ENCODE measurements at places on chromosomes 1 and 21. TPM values are rescaled to one million over a fixed set of nuclear protein-coding genes. Genes with fewer than 3 reads are reported as not detected.

C4BPB gene
- 0.34 TPM for total RNA-seq

TMEM79 gene
- total RNA-seq, result 1.7 TPM

WDR26 gene
- total RNA-seq, result 140 TPM

RSPO1 gene
- not detected for total RNA-seq

CD244 gene
- 0.14 TPM for total RNA-seq

DNA sequence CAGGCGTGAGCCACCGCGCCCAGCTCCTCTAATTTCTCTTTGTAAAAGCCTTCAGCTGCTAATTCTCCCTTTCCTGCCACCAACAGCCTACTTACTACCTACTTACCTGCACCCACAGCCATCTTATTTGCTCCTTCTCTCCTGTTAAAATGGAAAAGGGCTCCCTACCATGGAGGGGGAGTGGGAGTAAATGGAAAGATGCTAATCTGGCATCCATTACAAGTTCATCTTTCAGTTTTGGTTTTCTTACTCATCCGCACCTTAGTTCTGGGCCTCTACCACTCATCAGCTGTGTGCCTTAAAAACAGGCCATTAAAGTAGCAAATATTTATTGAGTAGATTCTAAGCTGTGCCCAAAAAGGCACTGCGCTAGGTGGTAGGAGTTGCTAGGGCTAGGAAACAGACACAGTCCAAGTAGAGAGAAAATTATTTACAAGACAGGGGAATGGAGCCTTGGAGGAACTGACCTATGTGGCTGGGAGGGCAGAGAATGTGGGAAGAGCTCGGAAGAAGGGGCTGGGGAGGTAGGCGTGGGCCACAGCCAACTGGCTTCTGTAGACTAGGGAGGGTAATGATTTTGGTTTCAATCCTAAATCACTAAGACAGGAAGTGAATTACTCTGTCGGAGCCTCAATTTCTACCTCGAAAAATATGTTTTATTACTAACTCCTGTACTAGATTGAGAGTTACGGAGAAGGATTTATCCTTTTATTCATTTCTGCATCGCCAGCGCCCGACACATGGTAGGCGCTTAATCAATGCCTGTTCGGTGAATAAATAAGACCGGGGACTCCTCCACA is 685 bp upstream of the DDI2 start:
- peak; percentile 47 for DNase-seq

DNA sequence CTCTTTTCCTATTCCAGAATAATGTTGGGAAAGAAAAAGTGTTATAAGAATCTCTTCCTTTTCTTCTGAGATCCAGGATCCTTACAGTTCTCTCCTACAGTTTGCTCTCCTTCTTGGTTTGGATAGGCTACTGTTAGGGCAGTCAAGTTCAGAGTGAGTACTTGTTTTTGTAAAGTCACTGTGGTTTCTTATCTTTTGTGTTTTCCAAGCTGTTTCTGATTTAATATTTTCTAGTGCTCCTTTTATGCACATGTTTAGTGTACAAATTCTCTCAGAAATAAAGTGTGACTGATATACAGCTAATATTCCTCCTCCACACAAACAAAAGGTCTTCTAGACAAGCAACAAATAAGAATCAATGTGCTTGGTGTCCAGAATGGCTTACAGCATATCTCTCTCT is 107.7 kb downstream of the BACH1 start:
- DNase-seq, result no peak

DNA sequence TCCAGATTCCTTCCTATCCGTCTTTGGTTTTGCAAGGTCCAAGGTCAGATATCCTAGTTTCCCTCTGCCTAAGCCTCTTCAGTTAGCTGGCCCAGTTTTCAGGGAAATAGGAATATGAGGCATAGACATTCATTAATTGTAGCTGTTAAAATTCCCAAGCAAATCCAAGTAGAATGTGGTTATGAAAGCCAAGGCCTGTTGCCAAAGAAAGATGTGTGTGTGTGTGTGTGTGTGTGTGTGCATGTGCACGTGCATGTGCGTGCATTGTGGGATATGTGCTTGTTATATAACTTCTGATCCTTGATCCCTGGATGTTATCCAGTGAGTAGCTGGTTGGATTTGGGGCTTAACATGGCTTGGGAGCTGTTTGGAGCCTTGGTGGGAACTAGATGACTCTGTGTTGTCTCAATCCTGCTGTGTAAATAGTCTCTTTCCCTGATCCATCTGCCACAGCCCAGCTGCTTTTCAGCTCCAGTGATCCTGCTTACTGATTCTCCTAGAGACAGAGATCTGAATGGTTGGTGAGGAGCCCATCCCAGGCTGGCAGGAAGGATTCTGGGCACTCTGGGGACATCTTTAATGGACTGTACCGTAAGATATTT is 70.6 kb upstream of the GCLM start:
- DNase-seq, result peak; percentile 19

DNA sequence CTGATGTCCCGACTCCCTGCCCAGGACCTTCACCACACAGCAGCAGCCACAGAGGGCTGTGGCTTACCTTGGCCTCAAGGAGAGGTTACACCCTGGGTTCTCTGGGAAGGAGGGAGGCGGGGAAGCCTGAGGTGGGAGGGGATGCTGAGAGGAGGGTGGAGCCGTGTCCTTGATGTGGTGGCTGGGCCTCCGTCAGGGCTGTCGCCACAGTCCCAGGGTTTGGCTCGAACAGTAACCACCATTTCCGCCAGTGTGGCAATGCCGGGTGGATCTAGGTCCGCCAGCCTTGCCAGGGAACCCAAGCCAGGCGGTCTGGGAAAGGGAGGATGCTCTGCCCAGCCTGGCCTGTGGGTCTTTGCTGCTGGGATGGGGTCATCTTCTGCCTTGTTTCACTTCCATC is 18.4 kb upstream of the CDCA8 start:
- DNase-seq, result no peak

- no peak for DNase-seq
These were observed 11.7 kb upstream of the OR14I1 start for GRCh38 chr1:248714248-248714647.

All from dermis blood vessel endothelial cell (primary cell).